ENCODE measurements at places on chromosomes 16 and 17. TPM values are rescaled to one million over a fixed set of nuclear protein-coding genes. Genes with fewer than 3 reads are reported as not detected.

The CCL18 gene
- total RNA-seq, result not detected

The CRYBA1 gene
- total RNA-seq, result not detected

The CCL1 gene
- total RNA-seq, result not detected

The LCAT gene
- 13.6 TPM for total RNA-seq

The HBA1 gene
- total RNA-seq, result 10.5 TPM

The CD79B gene
- 2.5 TPM for total RNA-seq

The TBC1D3B gene
- total RNA-seq, result 6.1 TPM

The RAI1 gene
- total RNA-seq, result 46.1 TPM
